ENCODE measurements at places on chromosomes 11 and 22. TPM values are rescaled to one million over a fixed set of nuclear protein-coding genes. Genes with fewer than 3 reads are reported as not detected.

GRCh38 chr11:80155412-80156017, 714.7 kb upstream of the TENM4 start:
- H3K4me3 ChIP-seq, result no peak overlapping the region
- H3K27ac ChIP-seq, result no peak overlapping the region
- no peaks in the 10 kb centered on the region for H3K27me3 ChIP-seq
- no peaks in the 10 kb centered on the region for H3K4me1 ChIP-seq

UBQLNL gene
- 0.19 TPM for total RNA-seq

GRCh38 chr22:33404723-33405122, 346.5 kb upstream of the SYN3 start:
- peaks cover 13% of the 10 kb centered on the region for H3K4me1 ChIP-seq
- H3K27me3 ChIP-seq, result no peaks in the 10 kb centered on the region
- no peak overlapping the region for H3K27ac ChIP-seq
- no peak overlapping the region for H3K4me3 ChIP-seq
- DNase-seq, result no peak
- no peaks in the 10 kb centered on the region for H3K36me3 ChIP-seq

GRCh38 chr11:69704508-69705253, 859 bp upstream of the FGF19 start:
- peak; percentile 95 for DNase-seq
- peak overlapping the region; percentile 48 for H3K4me3 ChIP-seq
- no peak overlapping the region for H3K27ac ChIP-seq
- H3K27me3 ChIP-seq, result peaks cover 59% of the 10 kb centered on the region

GRCh38 chr22:24565077-24565476, 9.3 kb downstream of the SNRPD3 start:
- no peak overlapping the region for H3K27ac ChIP-seq
- H3K36me3 ChIP-seq, result no peaks in the 10 kb centered on the region
- H3K27me3 ChIP-seq, result no peaks in the 10 kb centered on the region
- no peaks in the 10 kb centered on the region for H3K4me1 ChIP-seq

Measured in neural progenitor cell (in vitro differentiated cells).